ENCODE measurements at places on chromosomes 5 and 9. TPM values are rescaled to one million over a fixed set of nuclear protein-coding genes. Genes with fewer than 3 reads are reported as not detected.

RAD50 gene
- total RNA-seq = 11.3 TPM

CDC20B gene
- total RNA-seq = not detected

PALM2AKAP2 gene
- not detected for total RNA-seq

PRDM9 gene
- not detected for total RNA-seq

SLC22A4 gene
- 0.26 TPM for total RNA-seq

FYB1 gene
- not detected for total RNA-seq

ANKRD34B gene
- total RNA-seq = not detected

- no peak for DNase-seq
Measured at GRCh38 chr9:114383521-114384231, 4.1 kb downstream of the AKNA start.

DNA sequence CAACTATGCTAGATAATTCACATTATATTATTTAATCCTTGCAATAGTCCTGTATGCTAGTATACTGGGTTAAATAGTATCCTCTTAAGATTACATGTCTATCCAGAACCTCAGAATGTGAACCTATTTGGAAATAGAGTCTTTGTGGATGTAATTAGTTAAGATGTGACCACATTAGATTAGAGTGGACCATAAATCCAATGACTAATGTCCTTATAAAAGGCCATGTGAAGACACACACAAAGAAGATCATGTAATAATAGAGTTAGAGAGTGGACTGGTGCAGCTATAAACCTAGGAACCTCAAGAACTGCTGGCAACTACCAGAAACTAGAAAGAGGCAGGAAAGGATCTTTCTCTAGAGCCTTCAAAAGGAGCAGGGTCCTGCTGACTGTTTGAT, 263.6 kb upstream of the PTGER4 start:
- no peak for DNase-seq

DNA sequence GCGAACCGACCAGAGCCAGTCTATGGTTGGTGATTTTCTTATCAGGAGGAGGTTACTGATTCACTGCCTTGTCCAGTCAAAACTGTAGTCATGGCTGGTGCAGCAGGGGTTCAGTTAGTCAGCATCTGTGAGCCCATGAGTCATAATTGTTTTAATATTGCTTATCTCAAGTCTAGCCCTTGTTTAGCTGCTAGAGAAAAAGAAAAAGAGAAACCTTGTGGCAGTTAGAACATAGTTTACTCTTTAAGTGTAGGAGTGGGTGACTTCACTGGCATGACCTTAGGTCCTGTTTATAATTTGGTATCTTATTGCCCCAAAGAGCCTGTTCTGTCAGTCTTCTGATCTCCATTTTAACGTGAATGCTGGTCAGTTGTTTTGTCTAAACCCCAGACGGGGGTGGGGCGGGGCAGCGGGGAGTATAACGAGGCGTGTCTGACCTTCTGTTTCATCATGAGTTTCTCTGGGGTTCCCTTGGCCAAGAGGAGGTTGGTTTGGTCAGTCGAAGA, 76.9 kb upstream of the NFIL3 start:
- DNase-seq = no peak

- peak; percentile 77 for DNase-seq
Measured at GRCh38 chr9:129343424-129344375, 165.6 kb upstream of the IER5L start.

DNA sequence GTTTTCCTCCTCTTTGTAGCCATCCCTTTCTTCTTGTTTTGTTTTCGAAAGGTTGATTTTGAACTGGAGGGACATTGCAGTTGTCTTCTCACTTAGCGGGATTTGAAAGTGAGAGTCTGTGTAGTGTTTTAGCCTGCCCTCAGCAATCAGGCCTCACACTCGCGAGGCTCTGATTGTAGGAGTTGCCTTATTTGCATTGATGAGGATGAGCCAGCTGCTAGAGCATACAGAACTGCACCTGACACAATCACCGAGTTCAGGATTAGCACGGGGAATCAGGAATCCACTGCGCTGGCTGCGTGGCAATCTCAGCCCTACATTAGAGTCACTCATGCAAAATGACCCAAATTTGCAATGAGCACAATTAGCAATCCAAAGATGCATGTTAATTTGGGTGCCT, 122.5 kb upstream of the TMEM161B start:
- DNase-seq = no peak

- DNase-seq = no peak
Measured at GRCh38 chr9:134060546-134060945, 7.3 kb downstream of the BRD3 start.

GRCh38 chr5:59745415-59745863, 148.1 kb downstream of the PDE4D start:
- no peak for DNase-seq

GRCh38 chr9:123131258-123131657, 97.8 kb downstream of the GPR21 start:
- DNase-seq = no peak

- DNase-seq = no peak
Measured at GRCh38 chr5:128913551-128913950, 51.7 kb upstream of the SLC27A6 start.

DNA sequence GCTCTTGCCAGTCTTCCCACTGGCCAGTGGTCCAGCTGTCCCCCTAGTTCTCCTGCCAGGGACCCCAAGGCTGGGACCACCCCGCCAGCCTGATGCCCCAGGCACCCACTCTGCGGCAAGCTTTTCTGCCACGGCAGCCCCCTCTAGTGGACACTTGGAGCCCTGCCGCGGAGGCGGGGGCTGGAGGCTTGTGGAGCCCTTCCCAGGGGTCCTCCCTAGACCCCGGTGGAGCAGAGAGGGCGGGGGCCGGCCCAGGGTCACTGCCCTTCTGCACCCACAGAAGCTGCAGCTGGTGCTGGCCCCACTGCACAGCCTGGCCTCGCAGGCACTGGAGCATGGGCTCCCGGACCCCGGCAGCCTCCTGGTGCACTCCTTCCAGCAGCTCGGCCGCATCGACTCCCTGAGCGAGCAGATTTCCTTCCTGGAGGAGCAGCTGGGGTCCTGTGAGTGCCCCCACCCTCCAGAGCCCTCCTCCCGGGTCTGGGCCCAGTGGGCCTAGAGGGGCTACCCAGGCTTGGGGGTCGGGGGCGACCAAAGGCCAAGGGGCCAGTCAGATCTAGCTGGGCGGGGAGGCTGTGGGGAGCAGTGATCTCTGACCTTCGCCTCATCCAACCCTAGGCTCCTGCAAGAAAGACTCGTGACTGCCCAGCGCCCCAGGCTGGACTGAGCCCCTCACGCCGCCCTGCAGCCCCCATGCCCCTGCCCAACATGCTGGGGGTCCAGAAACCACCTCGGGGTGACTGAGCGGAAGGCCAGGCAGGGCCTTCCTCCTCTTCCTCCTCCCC, 9.1 kb downstream of the EGFL7 start:
- DNase-seq = peak; percentile 56

DNA sequence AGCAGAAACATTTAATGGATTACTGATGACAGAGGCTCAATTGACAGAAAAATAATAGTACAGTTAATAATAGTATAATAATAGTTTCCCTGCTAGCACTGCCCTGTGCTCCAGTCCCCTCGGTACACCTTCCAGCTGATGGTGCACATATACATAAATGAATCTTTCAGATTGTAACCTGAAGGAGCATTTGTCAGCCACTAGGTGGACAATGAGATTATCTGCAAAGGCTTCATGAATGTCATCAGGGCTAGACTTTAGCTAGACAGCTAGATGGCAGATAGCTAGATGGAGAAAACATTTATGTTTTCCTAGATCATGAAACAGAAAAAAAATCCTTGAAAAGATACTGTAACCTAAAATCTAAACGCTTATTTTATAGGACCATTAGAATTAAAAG, 304.4 kb upstream of the SMC2 start:
- DNase-seq = peak; percentile 22

GRCh38 chr9:36318212-36318802, 60.1 kb upstream of the GNE start:
- no peak for DNase-seq

Measured in HT-29 (cell line).